HAP-1 (cell line): ENCODE measurements at places on chromosomes 12 and 14.

- no peak for DNase-seq
Observed at GRCh38 chr14:64060199-64060545, 207.4 kb downstream of the SYNE2 start.

- DNase-seq: no peak
Observed at GRCh38 chr12:110940933-110941332, 20.6 kb upstream of the MYL2 start.

DNA sequence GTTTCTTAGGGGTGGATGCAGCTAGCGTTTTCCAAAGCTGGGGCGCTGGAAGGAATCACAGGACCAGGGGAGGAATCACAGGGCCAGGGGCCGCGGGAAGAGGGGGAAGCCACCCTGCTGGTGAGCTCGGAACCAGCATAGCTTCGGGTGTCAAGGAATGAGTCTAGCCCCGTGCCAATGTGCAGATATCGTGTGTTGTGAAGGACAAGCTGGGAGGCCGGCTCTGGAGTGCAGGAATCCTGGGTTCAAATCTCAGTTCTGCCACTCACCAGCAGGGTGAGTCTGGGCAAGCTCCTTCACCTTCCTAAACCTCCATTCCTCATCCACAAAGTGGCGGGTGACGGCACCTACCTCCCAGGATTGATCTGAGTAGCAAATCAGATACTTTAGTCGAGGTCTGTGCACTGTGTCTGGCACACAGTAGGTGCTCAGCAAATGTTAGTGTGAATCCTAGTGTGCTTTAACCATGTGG is 53.6 kb upstream of the RIN3 start:
- DNase-seq: no peak

DNA sequence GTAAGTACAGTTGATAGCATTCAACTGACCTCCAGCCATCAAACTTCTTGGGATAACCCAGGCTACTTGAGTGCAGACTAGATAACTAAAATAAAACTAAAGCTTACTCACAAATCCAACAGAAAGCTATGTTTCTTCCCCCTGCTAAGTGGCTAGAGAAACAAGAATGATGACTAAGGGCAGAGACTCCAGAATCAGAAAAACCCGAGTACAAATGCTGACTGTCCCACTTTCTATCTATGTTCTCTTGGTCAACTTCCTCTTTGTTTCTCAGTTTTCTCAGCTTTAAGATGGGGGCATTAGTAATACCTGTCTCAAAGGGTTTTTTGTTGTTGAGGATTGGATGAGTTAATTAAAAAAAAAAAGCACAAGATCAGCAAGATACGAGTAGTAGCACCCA is 6.1 kb upstream of the NUAK1 start:
- no peak for DNase-seq

DNA sequence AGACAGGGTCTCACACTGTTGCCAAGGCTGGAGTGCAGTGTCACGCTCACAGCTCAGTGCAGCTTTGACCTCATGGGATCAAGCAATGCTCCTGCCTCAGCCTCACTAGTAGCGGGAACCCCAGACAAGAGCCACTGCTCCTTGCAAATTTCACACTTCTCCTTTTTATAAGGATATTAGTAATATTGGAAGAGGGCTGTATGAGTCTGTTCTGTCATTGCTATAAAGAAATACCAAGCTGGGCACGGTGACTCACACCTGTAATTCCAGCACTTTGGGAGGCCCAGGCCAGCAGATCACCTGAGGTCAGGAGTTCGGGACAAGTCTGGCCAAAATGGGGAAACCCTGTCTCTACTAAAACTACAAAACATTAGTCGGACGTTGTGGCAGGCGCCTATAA is 12.9 kb upstream of the ORAI1 start:
- DNase-seq: no peak

DNA sequence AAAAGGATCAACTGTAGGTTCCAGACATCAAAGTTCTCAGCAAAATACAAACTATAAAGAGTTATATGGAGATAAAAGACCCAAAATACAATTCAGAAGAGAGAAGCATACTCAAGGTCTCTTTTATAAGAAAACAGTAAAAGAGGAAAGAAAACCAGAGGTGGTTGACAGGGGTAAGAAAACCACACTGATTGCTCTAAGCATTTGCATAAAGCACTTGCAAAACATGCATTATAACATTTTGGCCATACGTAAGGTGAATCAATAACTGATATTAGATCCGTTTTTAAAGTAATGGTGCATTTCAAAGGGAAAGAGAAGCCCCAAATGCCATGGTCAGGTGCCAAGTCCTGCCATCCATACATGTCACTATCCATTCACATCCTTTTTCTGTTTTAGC is 5.9 kb downstream of the DDHD1 start:
- DNase-seq: no peak

DNA sequence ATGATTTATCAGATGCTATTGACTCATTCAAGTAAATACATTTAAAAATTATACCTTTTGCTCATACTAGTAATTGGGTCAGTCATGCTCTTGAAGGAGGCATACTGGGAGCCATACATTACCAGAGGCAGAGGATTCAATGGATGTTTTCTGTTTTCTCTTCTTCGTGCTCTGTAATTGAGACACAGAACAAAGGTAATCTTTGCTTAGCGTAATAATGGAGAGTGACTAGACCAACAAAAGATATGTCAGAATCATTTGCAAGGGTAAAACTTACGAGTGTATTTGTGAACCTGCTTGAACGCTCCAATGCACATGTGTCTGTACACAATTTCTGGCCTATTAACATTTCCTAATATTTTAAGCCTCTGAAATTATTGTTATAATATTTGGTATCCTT is 296.4 kb downstream of the FOXG1 start:
- DNase-seq: peak; percentile 70

- no peak for DNase-seq
Observed at GRCh38 chr12:29734734-29735133, 49.0 kb downstream of the TMTC1 start.

DNA sequence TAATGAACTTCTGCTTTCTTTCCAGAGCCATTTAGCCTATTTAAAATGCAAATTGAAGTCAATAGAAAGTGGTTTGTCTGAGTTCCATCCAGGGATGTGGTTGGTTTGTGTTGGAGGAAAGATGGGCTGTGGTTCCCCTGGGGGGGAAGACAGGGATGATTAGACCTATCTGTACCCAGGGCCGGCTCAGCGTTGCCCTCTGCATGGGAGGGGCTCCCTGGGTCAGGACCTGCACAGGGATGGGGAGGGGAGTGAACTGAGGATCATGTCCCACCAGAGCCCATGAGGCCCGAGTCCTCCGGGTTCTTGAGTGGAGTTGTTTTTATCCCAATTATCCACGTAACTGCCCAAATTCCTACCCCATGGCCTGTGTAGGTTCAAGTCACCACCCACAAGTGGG is 76.9 kb upstream of the SFSWAP start:
- no peak for DNase-seq

DNA sequence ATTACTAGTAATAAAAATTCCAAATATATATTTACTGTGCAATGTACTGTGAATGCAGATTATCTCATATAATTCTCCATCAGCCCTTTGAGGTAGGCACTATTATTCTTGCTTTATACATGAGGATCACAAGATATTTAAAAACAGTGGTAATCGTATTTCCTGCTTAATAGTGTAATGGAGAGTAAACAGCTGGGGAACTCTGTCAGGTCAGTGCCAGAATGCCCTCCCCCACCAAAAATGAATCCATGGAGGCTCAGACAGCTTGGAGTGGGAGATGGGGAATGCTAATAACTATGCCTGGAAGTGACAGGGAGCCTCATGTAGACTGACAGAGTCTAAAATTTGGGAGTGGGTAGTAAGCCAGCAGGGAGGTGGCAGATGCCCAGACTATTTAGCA is 153.6 kb downstream of the PAH start:
- DNase-seq: no peak

DNA sequence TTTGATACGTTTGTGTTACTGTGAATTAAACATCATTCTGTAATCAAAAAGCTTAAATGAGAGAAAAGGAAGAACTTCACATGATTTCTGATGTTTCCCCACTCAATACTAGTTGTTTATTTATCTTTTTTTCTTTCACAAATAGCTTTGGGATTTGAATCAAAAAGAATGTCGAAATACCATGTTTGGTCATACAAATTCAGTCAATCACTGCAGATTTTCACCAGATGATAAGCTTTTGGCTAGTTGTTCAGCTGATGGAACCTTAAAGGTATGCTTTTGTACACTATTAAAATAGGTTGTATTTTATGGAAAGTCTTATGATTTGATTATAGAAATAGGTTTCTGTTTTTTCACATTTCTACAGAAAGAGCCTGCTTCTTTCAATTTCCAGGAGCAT is 41.5 kb downstream of the APAF1 start:
- no peak for DNase-seq

GRCh38 chr12:50013361-50014147 is 11.7 kb downstream of the RACGAP1 start:
- DNase-seq: no peak

- no peak for DNase-seq
Observed at GRCh38 chr14:104550861-104551728, 28.5 kb upstream of the C14orf180 start.

DNA sequence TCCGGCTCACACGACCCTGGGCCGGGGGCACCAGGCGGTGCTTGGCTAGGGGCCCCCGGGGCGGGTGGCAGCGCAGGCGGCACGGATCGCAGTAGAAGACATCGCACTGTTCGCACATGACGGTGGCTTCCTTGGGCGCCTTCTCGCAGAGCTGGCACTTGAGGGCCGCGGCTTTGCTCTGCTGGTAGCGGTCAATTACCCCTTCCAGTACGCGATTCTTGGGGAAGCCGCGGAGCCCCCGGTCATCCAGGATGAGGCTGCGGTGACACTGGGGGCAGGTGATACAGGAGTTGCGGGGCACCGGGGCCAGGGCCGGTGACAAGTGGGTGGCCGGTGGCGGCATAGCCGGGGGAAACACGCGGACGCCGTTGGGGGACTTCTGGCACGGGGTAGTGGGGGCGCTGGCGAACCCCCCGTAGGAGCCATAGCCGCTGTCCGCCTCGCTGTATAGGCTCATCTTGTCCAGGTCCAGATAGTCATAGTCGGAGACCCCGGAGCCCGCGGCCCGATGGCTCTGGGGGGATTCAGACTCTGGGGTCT is 553 bp downstream of the TRIM9 start:
- peak; percentile 53 for DNase-seq

GRCh38 chr14:65164825-65165135 is 62.5 kb upstream of the MAX start:
- no peak for DNase-seq

- no peak for DNase-seq
Observed at GRCh38 chr14:95464514-95464913, 51.9 kb downstream of the SYNE3 start.

DNA sequence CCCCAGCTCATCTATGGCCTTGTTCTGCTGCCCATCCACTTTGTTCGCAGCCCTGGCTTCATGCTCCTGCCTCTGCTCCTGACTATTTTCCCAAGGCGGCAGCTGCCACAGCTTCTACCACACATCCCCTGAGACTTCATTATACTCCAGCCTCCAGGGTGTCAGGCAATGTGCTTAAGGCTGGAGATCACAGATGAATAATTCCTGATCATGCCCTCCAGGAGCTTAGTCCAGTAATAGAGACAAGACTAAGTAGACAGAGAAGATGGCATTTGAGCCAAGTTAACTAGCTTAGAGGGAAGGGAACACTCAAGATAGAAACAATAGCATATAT is 7.1 kb downstream of the TAPBPL start:
- no peak for DNase-seq

- DNase-seq: no peak
Observed at GRCh38 chr12:29763301-29763683, 20.4 kb downstream of the TMTC1 start.

GRCh38 chr14:74207943-74208342 is 31.3 kb upstream of the VSX2 start:
- peak; percentile 56 for DNase-seq

DNA sequence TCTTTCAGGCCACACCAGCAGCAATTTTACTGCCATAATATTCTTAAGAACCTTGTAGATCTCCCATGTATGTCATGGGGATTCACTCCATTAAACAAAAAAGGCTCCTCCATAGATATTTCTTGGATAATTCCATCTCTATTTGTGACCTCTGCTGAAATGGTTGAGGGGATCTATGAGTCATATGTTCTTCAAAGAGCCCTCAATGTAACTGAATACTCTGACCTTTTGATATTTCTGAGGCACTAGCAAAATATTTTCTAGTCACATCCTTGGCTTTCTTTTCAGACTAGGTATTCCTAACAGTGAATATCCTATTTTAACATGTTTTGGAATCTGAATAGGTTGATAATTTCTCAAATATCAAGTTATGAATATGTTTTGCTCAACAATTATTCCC is 6.6 kb downstream of the NELL2 start:
- no peak for DNase-seq

DNA sequence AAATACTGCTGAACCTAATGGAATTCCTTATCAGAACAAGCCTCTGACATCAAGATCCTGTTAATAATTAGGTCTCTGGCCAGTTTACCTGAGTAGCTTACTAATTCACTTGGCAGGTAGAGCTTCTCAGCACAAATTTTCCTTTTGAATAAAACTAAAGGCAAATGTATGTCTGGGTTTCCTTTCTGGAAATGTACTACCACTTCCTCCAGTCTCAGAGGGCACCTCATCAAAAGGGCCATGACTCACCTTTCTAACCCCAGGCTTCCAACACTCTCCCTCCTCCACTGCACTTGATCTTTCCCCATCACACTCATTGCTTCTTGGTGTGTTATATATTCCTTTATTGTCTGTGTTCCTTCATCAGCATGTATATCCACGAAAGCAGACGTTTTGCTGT is 90.5 kb downstream of the SLC2A13 start:
- DNase-seq: no peak

GRCh38 chr12:3492793-3493042 is 1.7 kb downstream of the PRMT8 start:
- DNase-seq: no peak

DNA sequence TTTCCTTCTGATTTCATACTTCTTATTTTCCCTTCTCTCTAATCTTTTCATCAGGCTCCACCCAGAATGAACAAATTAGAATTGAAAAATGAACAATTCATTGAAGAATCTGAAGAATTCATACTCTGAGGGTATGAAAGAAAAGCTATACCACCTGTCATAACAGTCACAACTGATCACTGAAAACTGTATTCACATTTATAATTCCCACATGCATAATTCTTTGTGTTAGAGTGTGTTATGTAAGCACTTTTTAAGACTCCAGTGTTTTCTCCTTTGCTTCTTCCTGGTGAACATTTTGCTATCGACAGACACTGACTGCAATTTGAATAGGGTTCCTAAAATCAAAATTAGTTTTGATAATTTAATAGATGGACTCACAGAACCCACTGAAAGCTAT is 271.2 kb downstream of the SLC16A7 start:
- no peak for DNase-seq
